ENCODE measurements at places on chromosomes 4 and X. TPM values are rescaled to one million over a fixed set of nuclear protein-coding genes. Genes with fewer than 3 reads are reported as not detected.

The SHROOM4 gene
- total RNA-seq: 6.6 TPM

The DDX53 gene
- not detected for total RNA-seq

The CAMK2D gene
- total RNA-seq: 72.2 TPM

The WDR19 gene
- 81.3 TPM for total RNA-seq

The SCRG1 gene
- total RNA-seq: not detected

The GRPR gene
- total RNA-seq: 1.8 TPM

The IL2 gene
- not detected for total RNA-seq

The NXF2 gene
- not detected for total RNA-seq

The GPR34 gene
- total RNA-seq: not detected

The ZNF275 gene
- total RNA-seq: 11.9 TPM

The LONRF3 gene
- 1.5 TPM for total RNA-seq

The COX7B2 gene
- not detected for total RNA-seq

The CWH43 gene
- not detected for total RNA-seq
